SK-N-SH (cell line): ENCODE measurements at places on chromosomes 7 and 10.

DNA sequence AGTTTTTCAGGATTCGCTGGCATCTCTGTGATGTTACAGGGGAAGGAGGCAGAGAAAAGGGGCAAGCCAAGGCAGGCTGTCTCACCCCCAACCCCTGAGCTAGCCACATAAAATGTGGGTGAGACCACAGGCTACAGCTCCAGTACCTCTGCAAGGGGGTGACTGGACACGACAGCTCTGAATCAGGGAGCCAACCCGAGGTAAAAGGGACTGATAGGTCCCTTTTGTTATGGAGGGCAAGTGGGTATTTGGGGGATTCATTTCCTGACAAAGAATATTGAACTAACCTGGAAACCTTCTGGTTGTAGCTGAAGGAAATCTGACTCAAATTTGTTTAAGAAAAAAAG lies 67.2 kb downstream of the TACR2 start:
- H3K4me1 ChIP-seq, result peaks cover 30% of the 10 kb centered on the region
- DNase-seq, result no peak
- no peaks in the 10 kb centered on the region for H3K27me3 ChIP-seq
- peak overlapping the region; percentile 90 for H3K27ac ChIP-seq
- H3K4me3 ChIP-seq, result no peak overlapping the region

DNA sequence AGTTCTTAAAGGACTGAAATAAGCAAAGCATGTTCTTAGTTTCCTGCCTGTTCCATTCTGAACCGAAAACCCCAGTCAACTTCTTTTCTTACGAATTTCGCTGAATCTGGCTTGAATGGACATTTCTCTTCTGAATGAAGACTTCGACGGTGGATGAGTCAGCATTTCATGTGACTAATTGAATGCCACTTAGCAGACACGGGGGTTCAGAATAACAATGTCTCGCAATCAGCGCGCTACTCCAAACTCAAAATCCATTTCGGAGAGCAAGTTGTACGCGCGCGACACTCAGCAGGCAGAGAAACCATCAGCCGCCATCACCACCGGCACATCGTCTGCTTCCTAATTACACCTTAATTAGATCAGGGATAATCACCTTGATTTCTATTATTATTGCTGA lies 239.0 kb upstream of the KLF6 start:
- no peak for DNase-seq
- H3K27ac ChIP-seq, result no peak overlapping the region
- H3K4me3 ChIP-seq, result no peak overlapping the region
- no peaks in the 10 kb centered on the region for H3K4me1 ChIP-seq
- no peaks in the 10 kb centered on the region for H3K36me3 ChIP-seq

GRCh38 chr10:76982671-76983070 lies 654.9 kb downstream of the KCNMA1 start:
- DNase-seq, result no peak
- H3K4me3 ChIP-seq, result no peak overlapping the region
- H3K4me1 ChIP-seq, result peaks cover 35% of the 10 kb centered on the region
- H3K27me3 ChIP-seq, result no peaks in the 10 kb centered on the region
- peaks cover 3% of the 10 kb centered on the region; the same call in 1 of the 2 replicates for H3K36me3 ChIP-seq
- no peak overlapping the region for H3K27ac ChIP-seq

GRCh38 chr7:96299496-96299895 lies 22.4 kb downstream of the SLC25A13 start:
- H3K27me3 ChIP-seq, result no peaks in the 10 kb centered on the region
- peaks cover 13% of the 10 kb centered on the region for H3K36me3 ChIP-seq
- no peak overlapping the region for H3K27ac ChIP-seq
- DNase-seq, result no peak
- no peak overlapping the region for H3K4me3 ChIP-seq
